ENCODE measurements at places on chromosomes 6 and 20. TPM values are rescaled to one million over a fixed set of nuclear protein-coding genes. Genes with fewer than 3 reads are reported as not detected.
A peak's percentile ranks its signal among the peaks of the same experiment; 100 is the strongest.

- no peaks in the 10 kb centered on the region for H3K27me3 ChIP-seq
- no peak overlapping the region for H3K4me3 ChIP-seq
- DNase-seq: no peak
- H3K27ac ChIP-seq: peak overlapping the region; percentile 56
- H3K36me3 ChIP-seq: no peaks in the 10 kb centered on the region
- peaks cover 18% of the 10 kb centered on the region for H3K4me1 ChIP-seq
These were observed 185.1 kb upstream of the RAB32 start for GRCh38 chr6:146358431-146359046.

DNA sequence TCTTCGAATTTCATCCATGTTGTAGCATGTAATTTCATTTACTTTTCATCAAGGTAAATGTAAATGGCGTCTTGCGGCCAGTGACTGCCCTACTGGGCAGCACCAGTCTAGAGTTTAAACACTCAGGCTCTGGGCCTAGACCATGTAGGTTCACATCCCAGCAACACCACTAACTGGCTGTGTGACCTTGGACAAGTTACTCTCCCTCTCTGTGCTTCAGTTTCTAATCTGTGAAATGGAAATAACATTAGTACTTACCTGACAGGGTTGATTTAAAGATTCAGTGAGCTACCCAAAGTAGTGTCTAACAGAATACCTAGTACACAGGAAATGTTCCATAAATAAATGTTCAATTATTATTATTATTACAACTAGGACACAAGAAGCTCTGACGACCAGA is 29.3 kb downstream of the PDRG1 start:
- no peak for DNase-seq
- no peaks in the 10 kb centered on the region for H3K36me3 ChIP-seq
- H3K27ac ChIP-seq: no peak overlapping the region
- peaks cover 13% of the 10 kb centered on the region for H3K27me3 ChIP-seq
- H3K4me3 ChIP-seq: no peak overlapping the region

DNA sequence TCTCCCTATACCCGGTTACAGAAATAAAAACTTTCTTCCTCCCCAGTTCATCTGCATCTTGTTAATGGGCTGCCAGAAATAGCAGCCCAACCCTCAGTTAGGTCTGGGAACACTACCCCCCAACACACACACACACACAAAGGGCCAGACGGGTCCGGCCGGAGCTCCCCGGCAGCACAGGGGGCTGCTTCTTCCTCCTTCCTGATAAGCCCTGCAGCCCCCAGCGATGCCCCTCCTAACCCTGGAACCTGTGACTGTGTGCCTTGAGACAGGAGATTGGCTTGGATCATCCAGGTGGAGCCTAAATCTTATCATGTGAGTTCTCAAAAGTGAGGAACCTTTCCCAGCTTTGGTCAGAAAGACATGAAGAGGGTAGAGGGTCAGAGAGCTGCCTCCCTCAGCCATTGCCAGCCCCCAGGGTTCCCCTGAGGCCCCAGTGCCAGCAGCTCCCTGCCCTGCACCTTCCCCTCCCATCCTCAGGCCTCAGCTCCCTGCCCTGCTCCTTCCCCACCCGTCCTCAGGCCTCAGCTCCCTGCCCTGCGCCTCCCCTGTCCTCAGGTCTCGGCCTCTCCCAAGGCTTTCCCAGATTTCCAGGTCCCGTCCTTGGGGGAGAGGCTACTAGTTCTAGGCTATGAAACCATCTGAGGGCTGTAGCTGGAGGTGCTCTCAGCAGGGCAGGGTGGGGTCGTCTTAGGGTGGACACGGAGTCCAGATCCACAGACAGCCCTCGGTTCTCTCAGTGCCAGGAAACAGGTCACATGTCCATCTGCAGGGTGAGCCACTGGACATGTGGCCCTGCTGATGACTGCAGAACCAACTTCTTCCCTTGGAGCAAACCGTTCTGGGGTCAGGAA is 34.5 kb upstream of the CST7 start:
- peak; percentile 2 for DNase-seq
- H3K4me3 ChIP-seq: no peak overlapping the region
- H3K27me3 ChIP-seq: peaks cover 6% of the 10 kb centered on the region
- peaks cover 5% of the 10 kb centered on the region for H3K4me1 ChIP-seq

DNA sequence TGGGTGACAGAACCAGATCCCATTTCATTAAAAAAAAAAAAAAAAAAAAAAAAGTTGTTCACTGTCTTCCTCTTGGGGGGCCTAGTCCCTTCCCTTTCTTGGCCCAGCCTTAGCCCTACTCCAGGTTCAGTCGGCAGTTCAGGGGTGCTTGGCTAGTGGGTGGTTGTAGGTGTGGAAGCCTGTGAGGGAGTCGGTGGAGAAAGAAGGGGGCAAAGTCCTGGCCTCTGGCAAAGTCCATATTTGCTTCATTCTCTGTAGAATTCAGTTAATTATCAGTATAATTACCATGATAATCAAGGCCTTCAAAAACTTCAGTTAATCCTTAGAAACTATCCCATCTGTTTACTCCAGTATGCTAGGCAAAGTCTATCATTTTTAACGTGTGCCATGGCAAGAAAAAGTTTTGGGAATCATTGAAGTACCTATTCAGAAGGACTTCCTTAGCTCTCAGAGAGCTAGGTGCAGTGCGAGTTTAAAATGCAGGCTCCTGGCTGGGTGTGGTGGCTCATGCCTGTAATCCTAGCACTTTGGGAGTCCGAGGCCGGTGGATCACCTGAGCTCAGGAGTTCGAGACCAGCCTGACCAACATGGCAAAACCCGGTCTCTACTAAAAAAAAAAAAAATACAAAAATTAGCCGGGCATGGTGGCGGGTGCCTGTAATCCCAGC is 205.7 kb upstream of the ARG1 start:
- H3K4me1 ChIP-seq: peaks cover 7% of the 10 kb centered on the region
- no peaks in the 10 kb centered on the region for H3K27me3 ChIP-seq
- no peak overlapping the region for H3K4me3 ChIP-seq
- H3K36me3 ChIP-seq: peaks cover 2% of the 10 kb centered on the region
- H3K27ac ChIP-seq: no peak overlapping the region

RAMACL gene
- total RNA-seq: 0.32 TPM

DNA sequence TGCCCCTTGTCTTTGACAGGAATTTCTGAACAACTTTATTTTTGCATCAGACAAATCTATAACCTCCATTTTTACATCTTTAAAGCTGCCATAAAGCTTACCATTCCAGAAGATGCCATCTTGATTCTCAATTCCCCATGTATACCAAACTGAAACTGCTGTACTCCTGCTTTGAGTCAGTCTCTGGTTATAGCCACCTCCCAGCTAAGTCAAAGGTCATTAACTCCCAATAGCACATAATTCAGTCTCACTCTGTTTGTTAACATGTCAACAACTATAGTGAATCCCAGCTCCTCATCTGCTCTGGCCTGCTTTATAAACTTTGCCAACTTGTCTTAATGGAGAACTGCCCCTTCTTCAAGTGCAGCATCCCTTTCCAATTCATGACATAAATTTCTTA is 343.6 kb downstream of the FRK start:
- H3K27me3 ChIP-seq: no peaks in the 10 kb centered on the region
- no peaks in the 10 kb centered on the region for H3K36me3 ChIP-seq
- peaks cover 2% of the 10 kb centered on the region for H3K4me1 ChIP-seq

DNA sequence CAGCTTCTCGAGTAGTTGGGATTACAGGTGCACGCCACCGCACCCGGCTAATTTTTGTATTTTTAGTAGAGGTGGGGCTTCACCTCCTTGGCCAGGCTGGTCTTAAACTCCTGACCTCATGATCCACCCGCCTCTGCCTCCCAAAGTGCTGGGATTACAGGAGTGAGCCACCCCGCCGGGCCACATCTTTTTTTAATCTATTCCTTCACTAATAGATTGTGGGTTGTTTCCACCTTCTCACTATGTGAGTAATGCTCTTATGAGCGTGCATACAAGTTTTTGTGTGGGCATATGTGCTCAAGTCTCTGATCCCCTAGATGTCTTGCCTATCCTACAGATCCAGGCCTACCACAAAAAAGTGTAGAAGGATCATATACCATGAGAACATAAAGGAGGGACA is 30.7 kb downstream of the CARMIL1 start:
- no peak for DNase-seq
- no peak overlapping the region for H3K27ac ChIP-seq
- peaks cover 3% of the 10 kb centered on the region for H3K4me1 ChIP-seq
- H3K36me3 ChIP-seq: no peaks in the 10 kb centered on the region
- no peak overlapping the region for H3K4me3 ChIP-seq

GRCh38 chr20:10798811-10799210 is 125.0 kb upstream of the JAG1 start:
- no peak for DNase-seq
- H3K4me3 ChIP-seq: no peak overlapping the region
- H3K27me3 ChIP-seq: no peaks in the 10 kb centered on the region
- no peaks in the 10 kb centered on the region for H3K4me1 ChIP-seq
- H3K36me3 ChIP-seq: no peaks in the 10 kb centered on the region

GRCh38 chr6:65816991-65817390 is 110.0 kb upstream of the EYS start:
- H3K4me3 ChIP-seq: no peak overlapping the region
- no peaks in the 10 kb centered on the region for H3K4me1 ChIP-seq
- no peak for DNase-seq
- no peaks in the 10 kb centered on the region for H3K27me3 ChIP-seq
- no peaks in the 10 kb centered on the region for H3K36me3 ChIP-seq
- H3K27ac ChIP-seq: no peak overlapping the region

- peak overlapping the region; percentile 93 for H3K27ac ChIP-seq
- peaks cover 19% of the 10 kb centered on the region for H3K4me1 ChIP-seq
- H3K4me3 ChIP-seq: peak overlapping the region; percentile 91
These were observed 1.5 kb downstream of the ABCC10 start for GRCh38 chr6:43428874-43429273.

GRCh38 chr20:6418732-6419131 is 295.9 kb upstream of the FERMT1 start:
- DNase-seq: no peak
- no peaks in the 10 kb centered on the region for H3K4me1 ChIP-seq
- no peaks in the 10 kb centered on the region for H3K36me3 ChIP-seq
- H3K27ac ChIP-seq: no peak overlapping the region
- H3K4me3 ChIP-seq: no peak overlapping the region
- no peaks in the 10 kb centered on the region for H3K27me3 ChIP-seq

DNA sequence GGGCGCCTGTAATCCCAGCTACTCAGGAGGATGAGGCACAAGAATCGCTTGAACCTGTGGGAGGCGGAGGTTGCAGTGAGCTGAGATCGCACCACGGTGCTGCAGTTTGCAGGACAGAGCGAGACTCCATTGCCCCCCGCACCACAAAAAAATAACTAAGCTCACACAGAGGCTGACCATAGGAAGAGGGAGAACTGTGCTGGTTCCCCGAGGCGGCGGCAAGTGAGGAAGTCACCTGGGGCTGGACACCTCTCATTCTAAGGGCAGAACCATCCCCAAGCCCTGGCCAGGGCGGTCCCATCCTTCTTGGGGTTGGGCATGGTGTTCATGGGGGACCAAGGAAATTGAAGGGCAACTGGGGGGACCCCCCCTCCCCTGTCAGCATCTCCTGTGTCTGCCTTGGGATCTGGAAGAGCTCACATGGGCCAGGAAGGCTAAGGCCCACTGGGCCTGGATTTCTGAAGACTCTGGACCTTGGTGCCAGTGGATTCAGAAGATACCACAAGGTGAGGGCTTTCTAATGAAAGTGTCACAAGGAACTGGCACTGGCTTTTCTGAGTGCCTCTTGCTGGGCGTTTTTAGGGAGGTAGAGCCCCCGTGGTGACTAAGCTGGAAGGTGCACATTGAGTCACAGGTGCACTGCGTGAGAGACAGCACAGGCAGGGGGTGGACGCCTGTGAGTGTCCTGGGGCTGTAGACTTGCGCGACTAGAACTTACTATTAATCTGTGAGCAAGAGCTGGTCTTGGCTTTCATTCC is 11.5 kb downstream of the IRF4 start:
- no peak for DNase-seq
- H3K27me3 ChIP-seq: no peaks in the 10 kb centered on the region
- peak overlapping the region; percentile 93 for H3K27ac ChIP-seq
- H3K36me3 ChIP-seq: peaks cover 99% of the 10 kb centered on the region
- H3K4me1 ChIP-seq: peaks cover 85% of the 10 kb centered on the region
- peak overlapping the region; percentile 76 for H3K4me3 ChIP-seq

- peaks cover 1% of the 10 kb centered on the region for H3K27me3 ChIP-seq
- peaks cover 57% of the 10 kb centered on the region for H3K4me1 ChIP-seq
- no peak within 1 kb of the TSS for H3K4me3 ChIP-seq
- DNase-seq: no peak
These were observed at the start of gene KIAA0408 for GRCh38 chr6:127459231-127459641. Gene KIAA0408 (minus strand): TSS chr6:127459389. CDS start chr6:127453981, 5,408 bp downstream.

HSPA12B gene
- total RNA-seq: not detected

- no peak overlapping the region for H3K4me3 ChIP-seq
- no peaks in the 10 kb centered on the region for H3K4me1 ChIP-seq
- H3K27me3 ChIP-seq: no peaks in the 10 kb centered on the region
- DNase-seq: no peak
These were observed 244.9 kb downstream of the HIVEP2 start for GRCh38 chr6:142700032-142700431.

GSTA2 gene
- total RNA-seq: not detected

PDCD2 gene
- total RNA-seq: 117 TPM

ADGRF1 gene
- total RNA-seq: not detected

DNA sequence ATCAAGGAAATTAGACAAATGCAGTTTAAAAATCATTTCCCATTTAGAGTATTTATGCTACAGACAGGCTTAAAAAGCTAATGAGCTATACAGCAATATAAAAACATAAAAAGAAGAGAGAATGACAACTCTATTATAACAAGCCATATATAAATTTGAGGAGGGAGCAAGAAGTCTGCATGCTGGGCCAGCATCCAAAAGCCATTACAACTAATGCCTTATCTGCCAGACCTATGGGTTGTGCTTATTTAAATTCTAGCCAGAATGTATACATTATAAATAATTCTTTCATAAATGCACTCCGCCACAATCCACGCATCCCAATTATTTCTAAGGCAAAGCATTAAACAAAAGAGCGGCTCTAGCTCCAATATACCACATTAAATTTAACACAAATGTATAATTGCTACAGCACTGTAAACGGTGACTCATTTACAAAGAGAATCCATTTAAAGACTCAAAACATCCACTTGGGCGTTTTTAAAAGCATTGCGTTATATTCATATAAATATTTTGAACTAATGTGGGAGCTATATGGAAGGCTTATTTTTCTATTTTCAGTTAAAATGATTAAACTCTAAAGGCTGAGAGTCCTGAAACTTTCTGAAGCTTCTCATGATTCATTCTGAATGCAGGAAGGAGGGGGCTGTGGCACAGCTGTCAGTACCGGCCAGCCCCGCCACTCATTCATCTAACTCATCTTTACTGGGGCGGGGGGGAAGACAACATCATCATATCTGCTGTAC is 37.7 kb upstream of the RAB22A start:
- peaks cover 52% of the 10 kb centered on the region for H3K4me1 ChIP-seq
- H3K27ac ChIP-seq: peak overlapping the region; percentile 64

RFX6 gene
- total RNA-seq: not detected
